H9 (cell line): ENCODE measurements at places on chromosomes 16 and 17. TPM values are rescaled to one million over a fixed set of nuclear protein-coding genes. Genes with fewer than 3 reads are reported as not detected.

Gene BAHCC1
- 1.7 and 3.1 TPM in 2 replicates for total RNA-seq

GRCh38 chr16:67790071-67790470 is 16.3 kb downstream of the RANBP10 start:
- no peaks in the 10 kb centered on the region for H3K36me3 ChIP-seq
- DNase-seq = no peak
- H3K27ac ChIP-seq = no peak overlapping the region
- H3K4me3 ChIP-seq = no peak overlapping the region; the same call in 2 of the 3 replicates

Gene ABCC12
- 0.09 TPM in 1 of 2 replicates, not detected in the other for total RNA-seq

Gene CLEC18A
- total RNA-seq = 0.75 and 1.6 TPM in 2 replicates

- H3K4me3 ChIP-seq = no peak overlapping the region
- H3K27me3 ChIP-seq = no peaks in the 10 kb centered on the region
- H3K27ac ChIP-seq = no peak overlapping the region
- no peaks in the 10 kb centered on the region for H3K36me3 ChIP-seq
Observed at GRCh38 chr17:39774047-39774446, 36.3 kb downstream of the GRB7 start.

Gene SERPINF2
- total RNA-seq = 0.50 and 0.68 TPM in 2 replicates

GRCh38 chr16:54128629-54129234 is 157.9 kb downstream of the IRX3 start:
- no peak for DNase-seq
- H3K27ac ChIP-seq = no peak overlapping the region
- H3K36me3 ChIP-seq = peaks cover 12% of the 10 kb centered on the region
- H3K4me1 ChIP-seq = no peaks in the 10 kb centered on the region
- H3K4me3 ChIP-seq = no peak overlapping the region
- no peaks in the 10 kb centered on the region for H3K27me3 ChIP-seq

DNA sequence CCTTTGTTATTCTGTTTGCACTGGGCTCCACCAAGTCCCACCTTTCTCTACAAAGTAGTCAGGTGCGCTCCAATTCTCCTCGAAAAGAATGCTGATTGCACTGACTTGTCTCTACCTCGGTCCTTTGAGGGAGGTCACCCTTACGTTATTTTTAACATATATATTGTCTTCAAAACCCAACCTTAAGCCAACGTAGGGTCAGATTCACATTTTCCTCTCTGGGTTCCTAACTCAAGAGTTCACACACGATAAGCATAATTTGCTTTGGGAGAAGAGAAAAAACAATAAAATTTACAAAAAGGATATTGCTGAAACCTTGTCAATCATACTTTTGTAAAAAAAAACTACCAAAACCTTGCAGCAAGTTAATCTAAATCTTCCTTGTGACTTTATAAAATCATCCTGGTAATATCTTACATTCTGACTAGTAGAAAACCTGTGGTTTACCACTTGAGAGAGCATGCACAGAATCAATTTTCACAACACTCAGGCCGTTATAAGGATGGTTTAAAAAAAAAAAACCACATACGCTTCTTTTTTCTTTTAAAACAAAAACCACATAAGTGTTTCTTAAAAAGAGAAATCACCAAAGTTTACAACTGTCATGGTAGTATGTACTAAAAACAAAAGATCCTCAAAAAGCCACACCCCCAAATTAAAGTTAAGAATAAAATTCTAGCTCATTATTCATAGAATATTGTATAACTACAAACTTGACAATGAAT is 72.2 kb upstream of the TRAP1 start:
- no peaks in the 10 kb centered on the region for H3K4me1 ChIP-seq
- no peak overlapping the region for H3K27ac ChIP-seq
- no peaks in the 10 kb centered on the region for H3K27me3 ChIP-seq
- H3K36me3 ChIP-seq = peaks cover 16% of the 10 kb centered on the region; the same call in 2 of the 3 replicates
- no peak overlapping the region for H3K4me3 ChIP-seq

- no peaks in the 10 kb centered on the region for H3K27me3 ChIP-seq
- no peak overlapping the region for H3K27ac ChIP-seq
- H3K36me3 ChIP-seq = no peaks in the 10 kb centered on the region
- DNase-seq = no peak
- H3K4me3 ChIP-seq = no peak overlapping the region
Observed at GRCh38 chr17:81026266-81027036, 8.5 kb upstream of the BAIAP2 start.
